ENCODE measurements at places on chromosomes 12 and 14.

DNA sequence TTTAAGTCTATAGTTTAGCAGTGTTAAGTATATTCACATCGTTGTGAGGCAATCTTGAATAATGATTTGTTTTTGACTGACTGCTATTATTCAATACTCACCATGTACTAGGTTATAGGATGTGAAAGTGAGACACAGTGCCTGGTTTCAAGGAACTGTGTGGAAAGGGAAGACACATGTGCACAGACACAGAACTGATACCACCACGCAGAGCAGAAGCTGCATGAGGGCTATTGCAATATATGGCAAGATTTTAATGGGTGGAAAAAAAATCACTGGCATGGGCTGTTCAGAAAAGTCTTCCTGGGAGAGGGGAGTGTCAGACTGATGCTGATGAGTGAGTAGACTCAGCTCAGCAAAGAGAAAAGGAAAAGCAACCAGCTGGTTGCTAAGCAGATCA is 10.4 kb downstream of the SLC7A8 start:
- DNase-seq = no peak

DNA sequence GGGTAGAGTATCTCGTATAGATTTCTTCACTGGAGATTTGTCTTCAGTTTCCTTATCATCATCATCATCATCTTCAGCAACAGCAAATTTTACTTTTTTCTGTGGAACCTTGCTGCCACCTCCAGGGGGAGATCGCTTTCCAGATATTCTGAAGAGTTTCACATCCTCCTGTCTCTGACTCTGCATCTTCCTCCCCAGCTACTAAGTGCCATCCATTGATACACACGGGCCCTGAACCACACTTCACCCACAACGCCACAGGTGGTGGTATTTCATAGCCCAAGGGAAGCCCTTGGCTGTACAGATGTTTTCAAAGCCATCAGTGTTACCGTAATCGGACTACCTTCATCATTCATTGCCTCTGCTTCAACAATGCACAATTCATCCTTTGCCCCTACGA is 82.2 kb downstream of the PPP2R5C start:
- DNase-seq = no peak

DNA sequence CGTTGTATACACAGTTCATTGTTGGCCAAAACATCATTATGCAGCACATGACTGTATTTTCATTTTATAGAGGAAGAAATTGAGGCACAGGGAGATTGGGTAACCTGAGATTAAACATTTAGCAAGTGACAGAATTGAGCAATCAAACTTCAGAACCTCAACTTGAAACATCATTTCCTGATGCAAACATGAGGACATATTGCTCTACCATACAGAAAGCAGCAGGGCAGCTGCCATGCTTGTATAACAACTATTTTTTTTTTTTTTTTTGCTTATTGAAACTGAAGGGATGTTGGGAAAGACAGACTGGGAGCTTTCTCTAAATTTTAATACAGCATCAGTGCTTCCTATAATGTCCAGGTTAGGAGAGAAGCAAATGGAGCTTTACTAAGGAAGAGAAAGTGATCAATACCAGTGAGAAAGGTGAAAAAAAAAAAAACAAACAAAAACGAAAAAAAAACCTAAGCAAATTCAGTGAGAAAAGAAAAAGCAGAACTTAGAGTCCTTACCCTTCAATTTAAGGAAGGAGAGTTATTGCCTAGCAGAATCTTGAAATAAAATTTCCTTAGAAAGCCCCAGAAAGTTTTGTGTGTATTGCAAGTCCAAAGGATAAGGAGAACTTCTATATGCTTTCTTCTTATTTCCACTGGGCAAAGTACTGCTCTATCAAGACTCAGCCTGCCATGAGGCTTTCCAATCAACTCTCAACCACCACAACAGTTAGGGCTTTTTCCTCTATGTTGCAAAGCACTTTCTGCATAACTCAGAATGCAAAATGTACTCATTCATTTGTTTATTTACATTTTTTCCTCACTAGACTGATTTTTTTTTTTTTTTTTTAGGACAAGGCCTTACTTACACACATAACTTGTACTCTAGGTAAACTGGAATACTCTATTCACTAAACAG is 21.6 kb downstream of the BTG1 start:
- DNase-seq = no peak

- no peak for DNase-seq
These were observed 165.9 kb downstream of the DERA start for GRCh38 chr12:16076970-16077522.

GRCh38 chr12:13566292-13566691 is 369.8 kb downstream of the EMP1 start:
- DNase-seq = no peak

DNA sequence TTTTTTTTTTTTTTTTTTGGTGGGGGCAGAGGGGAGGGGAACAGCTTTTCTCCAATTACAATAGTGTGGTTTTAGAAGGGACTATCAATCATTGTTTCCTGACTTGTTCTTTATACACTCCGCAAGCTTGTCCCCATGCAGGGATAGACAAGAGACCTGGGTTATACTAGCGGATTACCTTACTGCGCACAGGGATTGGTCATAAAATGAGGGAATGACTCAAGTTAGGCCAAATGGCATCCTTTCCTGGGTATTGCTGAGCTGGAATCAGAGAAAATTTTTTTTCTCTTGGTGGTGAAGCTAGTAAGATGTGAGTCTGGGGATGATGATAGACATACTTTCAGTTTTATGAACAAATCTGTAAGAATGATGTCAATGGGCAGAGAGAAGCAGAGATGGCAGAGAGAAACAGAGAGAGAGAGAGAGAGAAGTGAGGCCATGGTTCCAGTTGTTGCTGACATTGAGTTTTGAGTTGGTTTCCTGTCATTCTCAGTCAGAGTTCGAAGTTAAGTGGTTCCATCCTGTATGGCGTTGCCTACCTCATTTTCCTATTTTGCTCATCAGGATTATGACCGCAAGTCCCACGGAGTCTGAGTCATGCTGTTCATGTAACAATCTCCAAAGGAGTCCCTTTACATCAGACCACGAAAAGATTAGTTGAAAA is 59.1 kb upstream of the OTOGL start:
- DNase-seq = no peak

DNA sequence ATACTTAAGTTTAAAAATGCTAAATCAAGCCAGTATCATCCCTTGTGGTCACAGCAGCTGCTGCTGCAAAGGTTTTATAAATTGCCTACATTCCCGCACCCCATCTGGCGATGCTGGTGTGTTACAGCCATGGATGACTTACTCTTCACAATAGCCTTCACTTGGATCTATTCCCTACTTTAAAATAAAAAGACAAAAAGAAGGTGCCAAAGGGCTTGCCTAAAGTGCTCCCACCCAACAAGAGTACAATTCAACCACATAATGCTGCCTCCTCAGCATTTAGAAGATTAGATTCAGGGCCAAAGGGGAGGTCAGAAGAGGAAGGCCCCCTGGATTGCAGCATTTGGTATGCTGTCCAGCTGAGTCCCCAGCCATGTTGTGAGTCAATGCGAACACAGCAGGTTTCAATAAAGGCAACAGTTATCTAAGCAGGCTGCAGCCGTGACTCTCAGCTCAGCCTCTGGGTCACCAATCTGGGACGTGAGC is 176.1 kb downstream of the DAD1 start:
- no peak for DNase-seq

GRCh38 chr12:42442311-42442759 is 116.4 kb downstream of the PPHLN1 start:
- no peak for DNase-seq

DNA sequence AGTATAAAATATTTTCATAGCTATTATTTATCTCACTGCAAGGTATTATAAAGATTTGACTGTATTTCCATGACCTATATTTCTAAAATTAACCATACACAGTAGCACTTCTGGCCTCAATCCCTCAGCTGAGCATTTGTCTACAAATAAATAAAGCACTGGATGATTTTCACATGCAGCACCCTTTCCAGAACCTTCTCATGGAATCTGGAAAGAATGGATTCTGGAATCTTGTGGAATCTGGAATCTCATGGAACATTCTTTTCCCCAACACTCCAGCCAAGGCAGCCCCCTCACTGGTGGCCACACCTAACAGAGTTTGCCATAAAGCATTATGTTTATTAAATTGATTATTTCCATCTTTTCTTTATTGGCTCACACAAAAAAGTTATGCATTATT is 199.2 kb downstream of the MSRB3 start:
- no peak for DNase-seq

DNA sequence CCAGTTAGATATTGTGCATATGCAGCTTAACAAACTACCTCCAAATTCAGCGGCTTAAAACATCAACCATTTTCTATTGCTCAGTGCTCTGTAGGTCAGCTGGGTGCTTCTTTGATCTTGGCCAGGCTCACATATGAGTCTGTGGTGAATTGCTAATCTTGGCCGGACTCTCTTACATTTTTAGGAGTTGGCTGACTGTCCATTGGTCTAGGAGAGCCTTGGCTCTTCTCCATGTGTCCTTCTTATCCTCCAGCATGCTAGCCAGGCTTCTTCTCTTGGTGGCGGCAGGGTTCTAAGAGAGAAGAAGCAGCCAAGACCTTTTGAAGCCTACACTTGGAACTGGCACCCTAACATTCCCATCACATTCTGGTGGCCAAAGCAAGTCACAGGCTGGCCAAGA is 174.3 kb upstream of the PWP1 start:
- DNase-seq = no peak

DNA sequence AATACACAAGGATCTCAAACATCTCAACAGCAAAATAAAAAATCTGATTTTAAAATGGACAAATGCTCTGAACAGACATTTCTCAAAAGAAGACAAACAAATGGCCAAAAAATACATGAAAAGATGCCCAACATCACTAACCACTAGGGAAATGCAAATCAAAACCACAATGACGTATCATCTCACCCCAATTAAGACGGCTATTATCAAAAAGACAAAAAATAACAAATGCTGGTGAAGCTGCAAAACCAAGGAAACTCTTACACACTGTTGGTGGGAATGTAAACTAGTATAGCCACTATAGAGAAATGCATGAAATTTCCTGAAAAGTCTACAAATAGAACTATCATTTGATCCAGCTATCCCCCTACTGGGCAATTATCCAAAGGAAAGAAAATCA is 145.0 kb downstream of the BTG1 start:
- DNase-seq = no peak

GRCh38 chr12:87382436-87382835 is 646.8 kb downstream of the C12orf50 start:
- DNase-seq = no peak

DNA sequence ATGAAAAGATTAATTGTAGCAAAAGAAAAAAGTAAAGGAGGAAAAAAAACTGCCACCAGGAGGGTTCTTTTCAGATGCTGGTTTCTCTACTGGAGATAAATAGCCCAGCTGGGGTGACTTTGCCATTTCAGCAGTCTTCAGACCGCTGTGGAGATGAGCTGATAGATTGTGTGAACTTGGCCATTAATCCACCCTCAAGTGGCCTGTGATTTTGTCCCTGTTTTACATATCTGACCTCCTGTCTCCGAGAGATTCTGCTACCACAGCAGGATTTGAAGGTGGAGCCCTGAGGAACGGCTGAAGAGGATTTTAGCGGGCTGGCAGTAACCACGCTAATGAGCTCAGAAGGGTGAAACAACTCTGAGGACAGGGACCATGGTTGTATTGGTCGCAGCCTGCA is 72.7 kb downstream of the WSCD2 start:
- no peak for DNase-seq

DNA sequence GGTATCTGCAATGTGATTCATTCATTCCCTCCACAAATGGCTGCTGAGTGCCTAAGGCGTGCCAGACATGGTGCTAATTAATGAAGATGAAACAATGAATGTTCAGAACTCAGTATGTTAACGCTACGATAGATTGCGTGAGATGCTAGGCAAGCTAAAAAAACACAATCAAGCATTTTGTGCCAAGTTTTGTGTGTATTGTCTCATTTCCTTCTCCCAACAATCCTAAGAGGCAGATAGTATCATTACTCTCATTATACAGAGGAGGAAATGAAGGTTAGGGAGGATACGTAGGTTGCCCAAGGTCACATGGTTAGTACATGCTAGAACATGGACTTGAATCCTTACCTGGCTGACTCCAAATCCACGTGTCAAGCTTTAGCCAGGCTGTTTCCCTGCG is 264.4 kb downstream of the EFCAB11 start:
- no peak for DNase-seq

- no peak for DNase-seq
These were observed 172.4 kb upstream of the IGF1 start for GRCh38 chr12:102652645-102653313.

- DNase-seq = no peak
These were observed 851.4 kb upstream of the SEL1L start for GRCh38 chr14:82385048-82385447.

- DNase-seq = no peak
These were observed 70.6 kb downstream of the KCNK10 start for GRCh38 chr14:88252498-88252897.

- DNase-seq = no peak
These were observed 67.8 kb downstream of the HMGA2 start for GRCh38 chr12:65891987-65892481.

DNA sequence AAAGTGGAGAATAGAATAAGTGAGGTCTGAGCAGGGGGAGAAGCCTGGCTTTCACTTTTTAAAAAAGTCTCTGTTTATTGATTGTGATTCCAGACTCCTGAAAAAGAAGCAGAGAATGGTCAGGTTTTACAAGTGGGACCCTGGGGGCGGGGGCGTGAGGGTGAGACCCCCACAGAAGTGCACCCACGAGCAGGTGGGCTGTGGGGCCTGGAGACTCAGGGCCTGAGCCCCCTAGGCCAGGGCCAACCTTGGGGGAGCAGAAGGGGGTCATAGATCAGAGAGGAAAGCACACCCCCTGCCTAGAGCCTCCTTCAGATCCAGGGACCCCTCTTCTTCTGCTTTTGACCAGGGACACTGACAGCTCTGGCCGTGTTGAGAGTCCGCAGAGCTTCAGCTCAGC is 180.3 kb downstream of the ADGRD1 start:
- DNase-seq = no peak

- no peak for DNase-seq
These were observed 208.8 kb downstream of the EPS8 start for GRCh38 chr12:15580431-15580830.

DNA sequence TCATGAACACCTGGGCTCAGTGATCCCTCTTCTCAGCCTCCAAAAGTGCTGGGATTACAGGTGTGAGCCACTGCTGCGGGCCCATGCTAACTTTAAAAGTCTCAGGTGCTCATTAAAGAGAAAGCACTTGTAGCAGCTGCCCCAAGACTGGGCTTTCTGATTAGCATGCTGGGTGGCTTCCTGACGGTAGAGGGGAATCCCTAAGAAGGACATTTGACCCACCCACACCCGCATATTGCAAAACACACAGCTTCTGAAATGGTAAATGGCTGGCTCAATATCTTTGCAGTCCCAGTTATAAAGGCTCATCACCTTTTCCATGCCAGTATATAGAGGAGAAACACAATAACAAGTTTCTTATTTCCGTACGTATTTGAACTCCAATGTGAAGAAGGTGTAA is 19.3 kb upstream of the BICD1 start:
- no peak for DNase-seq
